Activated T-cell treated with anti-CD3 and anti-CD28 coated beads, Interleukin-2, amount 50 U/mL, for 48 hours (primary cell): ENCODE measurements at places on chromosomes 11 and 22.

GRCh38 chr11:123841174-123841573 is 35.0 kb upstream of the OR6M1 start:
- DNase-seq = no peak

GRCh38 chr11:13366266-13367026 is 88.9 kb downstream of the BMAL1 start:
- no peak for DNase-seq

GRCh38 chr22:44572414-44573207 is 74.6 kb upstream of the RTL6 start:
- no peak for DNase-seq

DNA sequence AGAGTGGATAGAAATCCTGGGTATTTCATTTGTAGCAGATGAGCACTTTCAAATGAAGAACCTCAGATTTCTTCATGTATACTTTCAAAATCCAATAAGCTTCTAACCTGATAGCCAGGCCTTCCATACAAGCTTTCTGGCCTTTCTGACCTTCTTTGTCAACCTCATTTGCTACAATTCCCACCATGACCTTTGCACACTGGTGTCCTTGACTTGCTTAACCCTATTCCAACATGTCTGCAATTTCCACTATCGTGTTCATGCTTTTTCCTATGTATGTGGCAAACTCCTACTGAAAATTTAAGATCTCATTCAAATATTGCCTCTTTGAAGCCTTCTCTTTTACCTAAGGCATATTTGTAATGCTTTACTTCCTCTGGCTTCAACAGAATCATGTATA is 242.1 kb upstream of the CCDC90B start:
- no peak for DNase-seq

- no peak for DNase-seq
Measured at GRCh38 chr11:91869686-91870085, 354.9 kb upstream of the FAT3 start.
